ENCODE measurements at places on chromosomes 5 and 9.

GRCh38 chr9:77598991-77599390 lies 49.1 kb downstream of the GNA14 start:
- DNase-seq, result no peak

GRCh38 chr9:136311051-136312008 lies 7.4 kb upstream of the CCDC187 start:
- peak; percentile 79 for DNase-seq

DNA sequence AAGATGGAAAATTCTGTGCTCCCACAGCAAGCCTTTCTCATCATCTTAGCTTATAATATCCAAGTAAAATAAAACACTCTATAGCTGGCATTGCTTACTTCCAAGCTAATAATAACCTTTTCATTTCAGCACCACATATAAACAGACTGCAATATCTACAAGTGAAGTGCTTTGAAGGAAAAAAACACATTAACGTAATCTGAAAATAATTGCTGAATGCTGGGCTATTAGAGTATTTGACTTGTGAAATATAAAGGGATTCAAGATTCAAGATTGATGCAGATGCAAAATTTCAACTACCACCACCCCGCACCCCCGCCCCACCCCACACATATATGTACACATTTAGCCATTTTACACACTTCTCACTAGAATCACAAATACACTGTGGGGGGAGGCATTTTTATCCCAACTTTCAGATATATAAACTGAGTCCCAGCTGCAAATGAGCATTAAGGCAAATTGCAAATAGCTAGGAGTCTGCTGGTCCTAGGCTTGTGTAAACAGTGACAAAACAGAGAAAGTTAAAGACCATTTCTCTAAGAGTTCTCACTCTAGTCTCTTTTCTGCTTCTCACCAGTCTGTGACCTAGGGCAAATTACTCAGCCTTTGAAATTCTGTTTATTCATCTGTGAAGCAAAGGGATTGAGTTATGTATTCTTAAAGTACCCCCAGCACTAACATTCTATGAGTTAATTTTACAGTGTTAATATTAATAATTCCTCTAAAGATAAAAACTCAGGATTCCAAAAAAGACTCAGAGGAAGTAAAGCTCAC lies 489.4 kb downstream of the PRELID2 start:
- no peak for DNase-seq

DNA sequence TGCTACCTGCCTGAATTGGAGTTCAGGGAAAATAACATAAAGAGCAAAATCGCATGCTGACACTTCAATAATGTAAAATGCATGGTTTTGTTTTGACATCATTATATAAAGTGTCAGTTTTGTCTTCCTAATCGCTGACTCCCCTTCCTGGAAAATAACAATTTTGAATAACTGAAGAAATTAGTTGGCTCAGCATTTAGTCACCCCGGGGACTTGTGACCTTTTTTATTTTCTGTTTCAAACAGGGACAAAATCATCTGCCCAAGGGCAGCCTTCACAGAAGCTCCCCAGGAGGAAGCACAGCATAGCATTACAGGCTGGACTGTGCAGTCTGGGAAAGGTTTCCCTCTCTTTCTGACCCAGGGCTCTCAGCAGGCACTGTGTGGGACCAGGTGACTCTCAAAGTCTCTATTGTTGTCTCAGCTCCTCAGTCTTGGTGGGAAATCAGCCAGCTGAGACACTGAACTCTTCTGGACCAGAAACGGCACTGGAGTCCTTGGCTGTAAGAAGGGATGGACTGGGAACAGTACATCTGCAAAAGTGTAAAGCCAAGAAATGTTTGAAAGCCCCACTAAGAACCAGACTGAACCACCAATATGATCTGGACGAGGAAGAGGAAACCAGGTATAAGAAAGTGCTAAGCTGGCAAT lies 671.3 kb upstream of the KLF4 start:
- DNase-seq, result peak; percentile 12

GRCh38 chr9:107467416-107467815 lies 22.2 kb downstream of the KLF4 start:
- DNase-seq, result no peak

GRCh38 chr5:173477345-173478040 lies 139.0 kb downstream of the BOD1 start:
- no peak for DNase-seq

- DNase-seq, result no peak
Measured at GRCh38 chr9:135990468-135991429, 29.6 kb upstream of the UBAC1 start.

GRCh38 chr9:16898464-16898863 lies 28.0 kb upstream of the BNC2 start:
- no peak for DNase-seq

GRCh38 chr9:130934702-130935647 lies 4.1 kb downstream of the FIBCD1 start:
- DNase-seq, result no peak

DNA sequence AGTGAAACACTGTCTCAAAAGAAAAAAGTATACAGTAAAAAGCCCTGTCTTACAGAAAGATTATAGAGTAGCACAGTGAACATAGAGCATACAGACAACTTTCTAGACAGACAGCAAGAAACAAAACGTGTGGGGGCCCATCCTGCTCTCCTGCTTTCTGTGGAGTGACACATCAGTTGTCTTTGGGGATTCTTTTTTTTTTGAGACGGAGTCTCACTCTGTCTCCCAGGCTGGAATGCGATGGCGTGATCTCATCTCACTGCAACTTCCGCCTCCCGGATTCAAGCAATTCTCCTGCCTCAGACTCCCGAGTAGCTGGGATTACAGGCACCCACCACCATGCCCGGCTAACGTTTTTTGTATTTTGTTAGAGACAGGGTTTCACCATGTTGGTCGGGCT lies 14.9 kb downstream of the CDHR2 start:
- no peak for DNase-seq

GRCh38 chr5:132506094-132506692 lies 15.6 kb upstream of the IRF1 start:
- peak; percentile 30 for DNase-seq

DNA sequence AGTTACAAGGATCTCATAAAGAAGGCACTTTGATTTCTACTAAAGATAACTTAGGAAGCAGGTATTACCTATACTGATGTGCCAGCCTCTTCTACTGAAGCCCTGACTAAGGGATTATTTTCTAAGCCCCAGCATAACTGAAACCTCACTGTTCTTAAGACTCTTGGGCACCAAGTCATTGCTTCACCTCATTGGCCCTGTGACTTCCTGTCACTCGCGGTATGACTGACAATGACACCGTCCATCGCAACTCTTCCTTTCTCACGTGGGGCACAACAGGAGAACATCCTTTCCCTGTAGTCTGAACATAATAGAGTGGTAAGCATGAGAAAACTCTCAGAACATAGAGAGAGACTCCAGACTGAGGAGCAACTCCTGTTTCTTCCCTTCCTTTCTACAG lies 6.4 kb downstream of the OR2V2 start:
- DNase-seq, result no peak

DNA sequence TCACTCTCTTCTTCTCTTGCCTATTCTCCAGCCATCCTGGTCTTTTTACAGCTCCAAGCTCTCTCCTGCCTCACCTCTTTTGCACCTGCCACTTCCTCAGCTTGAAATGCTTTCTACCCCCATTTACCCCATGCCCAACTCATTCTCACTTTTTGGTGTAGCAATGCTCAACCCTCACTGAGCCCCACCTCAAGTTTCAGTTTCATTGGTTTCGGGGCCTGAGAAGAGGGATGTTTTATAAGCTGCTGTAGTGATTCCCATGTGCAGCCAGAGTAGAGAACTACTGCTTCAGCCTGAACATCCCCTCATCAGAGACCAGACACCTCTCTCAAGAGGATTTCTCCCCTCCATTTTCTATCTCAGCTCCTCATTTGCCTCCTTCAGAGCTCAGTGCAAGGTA lies 45.2 kb upstream of the FYB1 start:
- DNase-seq, result no peak

GRCh38 chr9:5562806-5563416 lies 52.6 kb downstream of the PDCD1LG2 start:
- DNase-seq, result no peak

DNA sequence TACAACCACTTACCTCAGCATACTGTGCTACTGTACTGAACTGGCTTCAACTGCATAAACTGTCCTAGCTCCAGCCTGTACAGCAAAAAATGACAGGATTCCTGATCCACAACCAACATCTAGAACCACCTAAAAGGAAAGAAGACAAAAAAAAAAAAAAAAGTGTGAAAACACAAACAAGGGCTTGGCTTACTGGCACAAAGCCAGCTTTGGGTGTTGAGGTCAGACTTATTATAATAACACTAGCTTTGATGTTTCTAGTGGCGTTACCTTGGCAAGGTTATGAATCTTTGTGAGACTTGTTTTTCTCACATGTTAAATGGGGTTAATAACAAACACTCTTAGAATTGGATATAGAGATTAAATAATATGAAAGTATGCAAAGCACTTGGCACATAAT lies 148.5 kb upstream of the PUM3 start:
- DNase-seq, result no peak

- no peak for DNase-seq
Measured at GRCh38 chr5:116778032-116778431, 203.4 kb upstream of the SEMA6A start.

GRCh38 chr5:137754961-137755762 lies 999 bp upstream of the HNRNPA0 start:
- no peak for DNase-seq

GRCh38 chr5:10501554-10502075 lies 59.9 kb downstream of the ROPN1L start:
- DNase-seq, result no peak

DNA sequence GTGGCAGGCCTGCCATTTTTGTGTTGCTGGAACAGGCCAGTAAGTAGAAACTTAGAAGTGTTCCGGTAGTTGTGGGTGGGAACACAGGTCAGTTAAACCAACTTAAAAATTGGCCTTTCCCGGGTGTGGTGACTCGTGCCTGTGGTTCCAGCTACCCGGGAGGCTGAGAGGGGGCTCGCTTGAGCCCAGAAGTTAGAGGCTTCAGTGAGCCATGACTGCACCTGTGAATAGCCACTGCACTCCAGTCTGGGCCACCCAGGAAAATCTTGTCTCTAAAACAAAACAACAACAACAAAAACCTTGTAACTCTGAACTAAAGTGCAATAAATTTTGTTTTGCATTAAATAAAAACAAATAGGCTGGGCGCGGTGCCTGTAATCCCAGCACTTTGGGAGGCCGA lies 1.4 kb upstream of the NHP2 start:
- no peak for DNase-seq

GRCh38 chr9:128429513-128430086 lies 8.9 kb downstream of the CERCAM start:
- DNase-seq, result no peak

GRCh38 chr5:125338440-125339174 lies 592.2 kb upstream of the ZNF608 start:
- DNase-seq, result peak; percentile 24

- DNase-seq, result peak; percentile 62
Measured at GRCh38 chr9:35729700-35730485, 2.1 kb downstream of the TLN1 start.

GRCh38 chr5:149271195-149271715 lies 404 bp upstream of the AFAP1L1 start:
- DNase-seq, result no peak

- no peak for DNase-seq
Measured at GRCh38 chr9:34823778-34824177, 113.8 kb upstream of the CCL21 start.

DNA sequence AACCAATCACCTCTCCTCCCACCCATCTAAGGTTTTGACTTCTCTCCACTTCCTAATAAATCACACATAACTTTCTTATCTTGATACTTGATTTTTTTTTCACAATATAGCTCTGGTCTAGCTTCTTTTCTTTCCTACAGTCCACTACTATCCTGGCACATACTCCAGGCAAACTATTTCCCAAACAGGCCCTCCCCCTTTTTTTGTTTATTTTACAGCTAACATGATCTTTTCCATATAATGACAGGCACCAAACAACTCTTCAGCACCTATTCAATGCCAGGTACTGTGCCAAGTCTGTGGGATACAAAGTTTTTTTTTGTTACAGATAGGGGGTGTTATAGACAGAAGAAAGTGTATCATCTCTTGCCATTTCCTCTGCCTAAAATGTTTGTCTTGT lies 7.9 kb downstream of the TYRP1 start:
- DNase-seq, result no peak

DNA sequence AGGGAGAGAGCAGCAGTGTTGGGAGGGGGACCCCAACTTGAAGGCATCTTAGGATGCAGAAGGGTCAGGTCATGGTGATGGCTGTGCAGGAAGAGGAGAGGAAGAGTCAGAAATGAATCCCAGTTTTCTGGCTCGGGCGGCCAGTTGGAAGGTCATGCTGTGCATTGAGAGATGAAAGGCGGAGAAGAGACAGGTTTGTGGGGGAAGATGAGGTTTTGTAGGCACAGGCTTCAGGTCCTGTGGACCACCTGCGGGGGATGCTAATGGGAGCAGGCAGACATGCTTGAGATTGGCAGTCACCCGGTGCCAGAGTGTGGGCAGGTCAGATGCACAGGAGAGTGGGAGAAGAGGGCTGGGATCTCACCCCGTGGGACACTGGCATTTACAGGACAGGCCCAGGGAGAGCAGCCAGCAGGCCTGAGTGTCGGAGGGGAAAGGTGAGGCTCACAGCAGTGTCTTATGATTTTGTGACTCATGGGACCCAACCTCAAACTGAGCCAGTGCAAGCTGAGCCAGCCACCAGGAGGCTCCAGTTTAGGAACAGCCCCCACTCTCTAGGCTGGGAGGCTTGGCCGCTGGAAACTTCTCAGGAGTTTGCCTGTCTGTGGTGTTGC lies 17.5 kb downstream of the STXBP1 start:
- no peak for DNase-seq

DNA sequence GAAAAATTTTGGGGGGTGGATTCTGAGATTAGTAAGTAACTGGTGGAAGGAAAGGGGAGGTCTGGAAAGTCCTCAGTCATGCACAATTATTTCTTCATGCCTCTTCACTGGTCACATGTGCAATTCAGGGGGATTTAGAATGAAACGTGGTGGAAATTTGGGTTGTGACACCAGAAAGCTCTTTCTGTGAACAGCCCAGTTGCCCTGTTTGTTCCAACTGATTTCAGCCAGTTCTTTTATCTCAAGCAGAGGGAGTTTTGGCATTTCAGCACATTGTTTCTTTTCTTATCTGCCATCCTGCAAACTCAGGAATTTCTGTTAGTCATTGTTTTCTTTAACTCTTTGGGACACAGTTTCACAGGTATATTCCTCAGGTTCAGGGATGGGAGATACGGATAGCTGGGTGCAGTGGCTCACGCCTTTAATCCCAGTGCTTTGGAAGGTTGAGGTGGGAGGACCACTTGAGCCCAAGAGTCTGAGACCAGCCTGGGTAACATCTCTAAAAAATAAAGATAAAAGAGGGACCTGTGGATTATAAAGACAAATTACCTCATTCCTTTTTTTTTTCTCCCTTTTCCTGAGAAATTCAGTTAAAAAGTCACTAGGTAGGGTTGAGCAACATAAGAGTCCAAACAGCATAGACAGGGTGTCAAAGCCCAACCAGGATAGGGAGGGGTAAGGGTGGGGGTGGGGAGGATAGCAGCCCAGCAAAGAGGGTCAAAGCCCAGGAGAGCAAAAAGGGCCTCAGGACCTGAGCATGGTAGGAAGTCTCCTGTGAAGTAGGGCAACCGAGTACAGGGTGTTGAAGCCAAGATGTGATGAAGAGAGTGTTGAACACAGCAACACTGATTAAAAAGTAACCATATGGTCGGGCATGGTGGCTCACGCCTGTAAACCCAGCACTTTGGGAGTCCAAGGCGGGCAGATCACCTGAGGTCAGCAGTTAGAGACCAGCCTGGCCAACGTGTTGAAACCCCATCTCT lies 5.4 kb upstream of the B4GALT1 start:
- DNase-seq, result no peak

- DNase-seq, result no peak
Measured at GRCh38 chr9:68798423-68798822, 93.4 kb downstream of the PIP5K1B start.

GRCh38 chr9:121989010-121989409 lies 104.1 kb downstream of the TTLL11 start:
- peak; percentile 28 for DNase-seq

All from NCI-H526 (cell line).